ENCODE measurements at places on chromosomes 13 and 19. TPM values are rescaled to one million over a fixed set of nuclear protein-coding genes. Genes with fewer than 3 reads are reported as not detected.

The TTYH1 gene
- 7.8 TPM for polyA plus RNA-seq

The GFY gene
- not detected for polyA plus RNA-seq

The CCNE1 gene
- 10.8 TPM for polyA plus RNA-seq

GRCh38 chr13:48631441-48631840, 22.3 kb upstream of the CYSLTR2 start:
- DNase-seq = no peak

- DNase-seq = no peak
Observed at GRCh38 chr13:44125943-44126469, 246.3 kb downstream of the LACC1 start.

DNA sequence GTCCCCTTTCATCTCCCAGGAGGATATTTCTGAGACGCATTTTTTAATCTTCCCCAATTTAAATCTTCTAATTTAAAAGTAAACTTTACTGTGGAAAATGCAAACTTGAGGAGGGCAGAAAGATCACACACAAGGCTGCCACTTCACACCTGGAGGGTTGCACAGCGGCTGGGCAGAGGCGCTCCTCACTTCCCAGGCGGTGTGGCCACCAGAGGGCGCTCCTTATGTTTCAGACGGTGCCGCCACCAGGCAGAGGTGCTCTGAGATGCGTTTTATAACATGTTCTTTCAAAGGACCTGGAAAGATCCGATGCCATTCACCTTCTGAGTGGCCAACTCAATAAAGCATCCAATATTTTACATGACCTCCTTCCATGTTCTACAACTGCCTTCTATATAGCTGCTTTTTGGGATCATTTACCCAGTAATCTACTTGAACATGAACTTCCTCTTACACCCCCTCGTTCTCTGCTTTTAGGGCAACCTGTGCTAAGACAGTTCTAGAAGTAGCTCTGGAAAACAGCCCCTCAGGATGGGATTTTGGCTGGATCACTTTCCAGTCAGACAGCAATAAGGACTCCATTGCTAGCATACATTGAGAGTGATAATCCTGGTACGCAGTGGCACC, 14.8 kb upstream of the MTUS2 start:
- DNase-seq = no peak

- DNase-seq = peak; percentile 22
Observed at GRCh38 chr19:33677745-33678426, 56.1 kb downstream of the CHST8 start.

DNA sequence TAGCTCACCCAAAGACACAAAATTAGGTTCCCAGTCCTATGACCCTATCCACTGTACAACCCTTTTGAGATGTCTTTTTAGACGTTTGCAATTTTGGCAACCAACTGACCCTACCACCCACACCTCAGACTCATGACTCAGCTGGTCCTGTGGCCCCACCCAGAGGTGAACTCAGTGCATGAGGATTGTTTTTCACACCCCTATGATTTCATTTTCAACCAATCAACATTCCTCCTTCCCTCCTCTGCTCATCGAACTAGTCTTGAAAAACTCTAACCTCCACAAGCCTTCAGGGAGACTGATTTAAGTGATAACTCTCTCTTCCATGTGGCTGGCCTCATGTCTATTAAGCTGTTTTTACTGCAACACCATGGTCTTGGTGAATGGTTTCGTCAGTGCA, 350.7 kb downstream of the UQCRFS1 start:
- DNase-seq = no peak

GRCh38 chr13:52600666-52601065, 41.6 kb upstream of the HNRNPA1L2 start:
- DNase-seq = no peak

DNA sequence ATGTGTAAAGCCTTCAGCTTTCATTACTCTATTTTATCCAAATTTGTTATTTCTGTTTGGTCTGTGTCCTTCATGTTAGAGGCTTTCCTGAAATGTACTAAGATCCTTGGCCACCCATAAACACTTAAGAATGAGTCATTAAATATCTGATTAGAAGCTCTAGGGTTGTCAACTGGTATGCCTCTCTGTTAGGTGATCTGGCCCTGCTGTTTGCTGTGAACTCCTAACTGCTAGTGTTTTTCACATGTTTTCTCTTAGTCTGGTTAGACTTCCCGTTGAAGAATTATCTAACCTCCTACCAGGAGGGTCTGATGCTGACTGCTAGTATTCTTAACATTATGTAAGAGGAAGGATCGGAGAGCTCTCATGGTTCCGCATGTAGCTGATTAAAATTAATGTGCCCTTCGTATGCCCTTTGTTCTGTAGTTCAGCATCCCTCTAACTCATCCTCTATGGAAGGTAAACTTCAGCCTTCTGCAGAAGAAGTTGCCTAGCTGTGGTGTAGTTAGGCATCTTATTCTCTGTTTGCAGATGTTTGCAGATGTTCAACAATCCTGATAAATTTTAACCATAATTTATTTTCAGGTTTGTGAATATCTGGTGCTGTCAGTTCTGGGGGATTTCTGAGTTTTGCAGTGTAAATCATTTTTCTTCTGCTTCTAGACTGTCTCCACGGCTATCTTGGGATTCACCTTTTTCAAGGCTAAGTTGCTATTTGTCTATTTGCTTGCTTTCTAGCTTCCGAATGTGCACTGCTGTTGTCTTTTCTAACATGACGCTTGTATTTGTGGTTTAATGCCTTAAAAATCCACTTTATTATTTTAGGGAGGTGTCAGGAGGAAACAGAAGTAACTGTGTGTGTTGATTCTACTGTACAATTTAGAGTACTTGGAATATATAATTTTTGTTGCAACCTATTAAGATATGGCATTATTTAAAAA, 207.2 kb upstream of the SPRY2 start:
- no peak for DNase-seq

GRCh38 chr19:7992575-7992974, 12.9 kb downstream of the ELAVL1 start:
- no peak for DNase-seq

- DNase-seq = no peak
Observed at GRCh38 chr19:15587663-15588062, 27.4 kb upstream of the CYP4F8 start.

Measured in left kidney (tissue), 8 donors.